ENCODE measurements at places on chromosomes 3 and 15. TPM values are rescaled to one million over a fixed set of nuclear protein-coding genes. Genes with fewer than 3 reads are reported as not detected.

The STRIT1 gene
- total RNA-seq, result not detected

The DPPA2 gene
- total RNA-seq, result not detected

The HTR3D gene
- not detected for total RNA-seq

The MESP1 gene
- 0.47 TPM for total RNA-seq

The CAV3 gene
- not detected for total RNA-seq

The CHRFAM7A gene
- total RNA-seq, result 0.90 TPM

The PLXNA1 gene
- 15.3 TPM for total RNA-seq

The GOLGA6A gene
- total RNA-seq, result not detected
